ENCODE measurements at places on chromosomes 4 and X.

DNA sequence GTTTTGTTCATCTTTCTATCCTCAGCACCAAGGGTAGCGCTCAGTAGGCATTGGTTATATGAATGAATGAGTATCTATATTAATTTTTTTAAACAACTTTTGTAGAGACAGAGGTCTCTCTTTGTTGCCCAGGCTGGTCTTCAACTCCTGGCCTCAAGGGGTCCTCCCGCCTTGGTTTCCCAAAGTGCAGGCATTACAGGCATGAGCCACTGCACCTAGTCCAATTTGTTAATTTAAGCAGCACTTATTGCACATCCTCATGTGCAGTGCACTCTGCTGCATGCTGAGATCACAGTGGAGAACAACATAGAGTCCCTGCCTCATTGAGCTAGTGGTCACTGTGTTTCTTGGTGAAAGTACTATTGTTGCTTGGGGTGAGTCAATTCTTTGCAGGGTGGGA, 94.4 kb downstream of the NHSL2 start:
- DNase-seq, result no peak

DNA sequence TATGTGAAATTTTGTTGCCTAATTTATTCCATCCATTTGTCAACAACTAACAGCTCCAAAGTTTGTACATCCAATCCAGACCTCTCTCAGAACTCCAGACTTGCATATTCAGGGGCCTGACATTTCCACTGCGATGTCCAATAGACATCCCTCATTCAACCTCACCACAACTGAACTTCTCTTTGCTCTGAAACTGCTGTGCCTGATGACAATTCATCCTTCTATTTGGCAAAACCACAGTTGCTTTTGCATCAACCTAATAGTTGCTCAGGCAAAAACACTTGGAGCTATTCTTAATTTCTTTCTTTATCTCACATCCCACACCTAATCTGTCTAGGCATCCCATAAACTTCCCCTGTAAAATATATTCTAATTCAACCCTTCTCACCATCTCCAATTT, 56.5 kb downstream of the ANTXR2 start:
- no peak for DNase-seq

DNA sequence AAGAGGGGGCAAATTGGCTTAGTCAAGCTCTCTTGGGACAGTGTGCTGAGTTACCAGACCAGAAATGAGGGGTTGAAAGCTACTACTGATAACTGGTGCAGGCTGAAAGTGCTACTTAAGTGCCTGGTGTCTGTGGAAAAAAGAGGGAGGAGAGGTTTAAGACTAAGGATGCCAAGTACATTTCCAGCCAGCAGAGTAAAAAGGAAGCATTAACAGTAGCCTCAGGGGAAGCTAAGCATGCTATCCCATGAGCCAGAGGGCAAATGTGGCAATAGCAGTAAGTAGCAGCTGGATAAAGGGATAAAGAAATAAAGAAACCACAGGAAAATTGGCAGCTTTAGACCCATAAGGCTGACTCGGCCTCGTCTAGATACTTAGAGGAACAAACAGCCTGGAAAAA, 196.3 kb upstream of the MAB21L2 start:
- DNase-seq, result no peak

DNA sequence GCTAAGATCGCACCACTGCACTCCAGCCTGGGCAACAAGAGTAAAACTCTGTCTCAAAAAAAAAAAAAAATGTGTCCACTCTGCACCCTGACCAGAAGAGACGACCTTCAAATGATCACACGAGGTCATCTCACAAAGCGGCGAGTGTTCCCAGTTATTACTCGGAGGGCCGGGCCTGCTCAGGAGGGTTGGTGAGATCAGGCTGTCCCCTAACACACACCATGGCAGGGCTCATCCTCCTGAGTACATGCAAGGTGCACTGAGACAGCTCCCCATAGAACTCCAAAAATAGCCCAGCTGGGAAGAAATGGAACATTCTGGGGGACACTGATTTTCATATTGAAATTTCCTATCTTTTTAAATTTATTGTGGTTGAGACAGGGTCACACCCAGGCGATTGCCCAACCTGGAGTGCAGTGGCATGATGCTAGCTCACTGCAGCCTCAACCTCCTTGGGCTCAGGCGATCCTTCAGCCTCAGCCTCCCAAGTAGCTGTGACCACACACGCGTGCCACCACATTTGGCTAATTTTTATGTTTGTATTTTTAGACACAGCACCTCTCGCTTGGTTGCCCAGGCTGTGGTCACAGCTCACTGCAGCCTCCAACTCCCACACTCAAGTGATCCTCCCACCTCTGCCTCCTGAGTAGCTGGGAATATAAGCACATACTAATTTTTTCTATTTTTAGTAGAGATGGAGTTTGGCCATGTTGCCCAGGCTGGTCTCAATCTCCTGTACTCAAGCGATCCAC, 51.5 kb downstream of the DHRSX start:
- DNase-seq, result no peak

DNA sequence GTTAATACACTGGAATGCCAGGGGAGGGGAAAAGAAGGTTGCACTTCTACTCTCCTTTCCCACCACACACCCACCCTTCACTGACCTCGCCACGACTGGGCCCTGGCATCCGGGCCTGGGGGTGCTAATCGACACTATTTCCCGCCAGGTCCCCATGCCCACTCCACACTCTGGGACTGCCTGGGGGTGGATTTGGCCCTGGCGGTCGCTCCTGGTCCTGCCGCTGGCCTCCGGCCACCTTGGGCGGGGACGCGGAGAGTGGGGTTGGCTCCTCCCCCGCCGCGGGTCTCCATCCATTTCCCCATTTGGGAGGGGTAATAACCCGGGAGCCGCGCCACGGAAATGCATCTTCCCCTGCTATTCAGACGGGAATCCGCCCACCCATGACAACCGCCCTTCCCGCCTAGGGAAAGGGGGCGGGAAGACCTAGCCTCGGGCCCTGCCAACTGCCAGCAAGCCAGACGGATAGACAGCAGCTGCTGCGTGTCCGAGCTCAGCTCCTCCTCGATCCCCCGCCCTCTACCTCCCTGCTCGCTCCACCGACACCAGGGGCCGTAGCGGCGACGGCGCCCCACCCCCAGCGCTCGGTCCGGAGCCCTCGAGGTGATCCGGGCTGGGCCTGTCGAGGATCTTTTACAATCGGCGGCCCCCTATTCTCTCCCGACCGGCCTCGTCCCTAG, 78.1 kb downstream of the RLIM start:
- no peak for DNase-seq

GRCh38 chrX:10681167-10681566, 60.8 kb upstream of the MID1 start:
- DNase-seq, result no peak

DNA sequence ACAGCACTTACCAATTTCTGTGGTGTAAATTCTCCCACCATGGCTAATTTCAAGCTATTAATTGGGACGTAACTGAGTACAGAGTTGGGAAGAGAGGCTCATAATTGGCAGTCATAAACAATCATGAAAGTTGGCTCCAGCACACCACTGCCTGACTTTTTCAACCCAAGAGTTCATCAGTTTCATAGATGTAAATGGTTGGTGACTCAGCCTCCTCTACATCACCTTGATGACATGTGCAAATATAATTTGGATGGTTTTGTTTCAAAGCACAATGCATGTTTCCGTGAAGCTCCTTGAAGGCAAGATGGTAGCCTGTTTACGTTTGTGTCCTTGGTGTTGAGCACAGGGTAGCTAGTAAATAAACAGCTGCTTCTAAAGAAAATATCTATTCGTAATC, 235.1 kb downstream of the LDB2 start:
- no peak for DNase-seq

- DNase-seq, result no peak
Measured at GRCh38 chr4:145734576-145735346, 54.8 kb downstream of the C4orf51 start.

DNA sequence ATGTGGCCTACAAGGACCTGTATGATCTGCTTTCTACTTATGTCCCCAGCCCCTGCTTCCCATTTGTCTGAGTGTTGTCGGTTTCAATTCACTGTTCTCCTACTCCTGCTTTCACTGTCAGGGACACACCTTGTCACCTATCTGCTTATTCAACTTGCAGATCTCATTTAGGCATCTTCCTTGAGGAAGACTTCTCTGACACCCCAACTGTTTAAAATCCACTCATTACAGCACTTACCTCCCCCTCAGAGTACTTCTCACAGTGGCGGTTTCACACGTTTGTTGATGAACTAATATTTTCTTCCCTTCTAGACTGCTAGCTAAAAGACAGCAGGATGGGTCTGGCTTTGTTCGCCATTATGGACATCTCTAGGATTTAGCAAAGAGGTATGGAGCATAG, 279.9 kb upstream of the TET2 start:
- no peak for DNase-seq

GRCh38 chr4:137656661-137657060, 124.4 kb upstream of the PCDH18 start:
- no peak for DNase-seq

DNA sequence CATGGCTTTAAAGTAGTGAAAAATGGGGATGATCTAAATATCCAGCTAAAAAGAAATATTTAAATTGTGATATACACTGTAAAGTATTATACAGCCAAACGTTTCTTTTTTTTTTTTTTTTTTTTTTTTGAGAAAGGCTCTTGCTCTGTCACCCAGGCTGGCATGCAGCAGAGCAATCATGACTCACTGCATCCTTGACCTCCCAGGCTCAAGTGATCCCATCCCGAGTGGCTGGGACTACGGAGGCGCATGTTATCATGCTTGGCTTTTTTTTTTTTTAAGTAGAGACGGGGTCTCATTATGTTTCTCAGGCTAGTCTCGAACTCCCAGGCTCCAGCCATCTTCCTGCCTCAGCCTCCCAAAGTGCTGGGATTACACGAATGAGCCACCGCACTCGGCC, 17.1 kb downstream of the SMIM14 start:
- DNase-seq, result no peak

GRCh38 chr4:24842356-24842755, 47.0 kb downstream of the SOD3 start:
- DNase-seq, result no peak

- no peak for DNase-seq
Measured at GRCh38 chr4:121799208-121799823, 1.8 kb upstream of the EXOSC9 start.

DNA sequence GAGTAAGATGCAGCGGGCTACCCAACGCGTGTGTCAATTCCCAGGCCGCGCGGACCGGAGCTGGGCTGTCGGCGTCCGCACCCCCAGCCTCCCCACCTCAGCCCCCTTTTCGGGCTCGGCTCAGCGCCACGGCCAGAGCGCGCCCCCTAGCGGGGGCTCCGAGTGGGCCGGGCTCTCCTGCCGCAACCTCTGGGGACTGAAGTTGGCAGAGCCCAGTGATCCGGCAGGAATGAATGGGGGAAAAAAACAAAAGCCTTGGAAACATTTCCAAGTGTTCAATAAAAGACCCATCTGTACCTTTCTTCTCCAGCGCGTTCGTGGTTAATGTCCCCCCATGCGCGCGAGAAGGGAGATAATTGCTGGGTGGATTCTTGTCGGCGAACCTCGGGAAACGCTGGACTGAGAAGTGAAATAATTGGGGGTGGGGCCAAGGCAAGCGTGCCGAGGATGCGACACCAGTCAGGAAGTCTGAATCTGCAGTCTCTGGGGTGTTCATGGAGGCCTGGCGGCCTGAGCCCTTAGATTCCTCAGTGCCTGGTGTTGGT, 5.2 kb upstream of the ARX start:
- no peak for DNase-seq

- no peak for DNase-seq
Measured at GRCh38 chr4:108301545-108302251, 133.0 kb upstream of the LEF1 start.
